ENCODE measurements at places on chromosomes 7 and 10. TPM values are rescaled to one million over a fixed set of nuclear protein-coding genes. Genes with fewer than 3 reads are reported as not detected.

PHYHIPL gene
- total RNA-seq: under 0.01 TPM

CFAP69 gene
- 1.1 TPM for total RNA-seq

COL13A1 gene
- total RNA-seq: 6.6 TPM

ARHGAP22 gene
- 19.0 TPM for total RNA-seq

TLL2 gene
- 0.17 TPM for total RNA-seq

TMEM176A gene
- not detected for total RNA-seq

HOGA1 gene
- 0.85 TPM for total RNA-seq

SPDYE6 gene
- total RNA-seq: not detected

HIBADH gene
- total RNA-seq: 33.8 TPM

NRP1 gene
- 178 TPM for total RNA-seq

ABCA13 gene
- total RNA-seq: not detected

SPDYE1 gene
- total RNA-seq: not detected

BRAT1 gene
- total RNA-seq: 31.7 TPM

SPDYE11 gene
- total RNA-seq: not detected

DNA sequence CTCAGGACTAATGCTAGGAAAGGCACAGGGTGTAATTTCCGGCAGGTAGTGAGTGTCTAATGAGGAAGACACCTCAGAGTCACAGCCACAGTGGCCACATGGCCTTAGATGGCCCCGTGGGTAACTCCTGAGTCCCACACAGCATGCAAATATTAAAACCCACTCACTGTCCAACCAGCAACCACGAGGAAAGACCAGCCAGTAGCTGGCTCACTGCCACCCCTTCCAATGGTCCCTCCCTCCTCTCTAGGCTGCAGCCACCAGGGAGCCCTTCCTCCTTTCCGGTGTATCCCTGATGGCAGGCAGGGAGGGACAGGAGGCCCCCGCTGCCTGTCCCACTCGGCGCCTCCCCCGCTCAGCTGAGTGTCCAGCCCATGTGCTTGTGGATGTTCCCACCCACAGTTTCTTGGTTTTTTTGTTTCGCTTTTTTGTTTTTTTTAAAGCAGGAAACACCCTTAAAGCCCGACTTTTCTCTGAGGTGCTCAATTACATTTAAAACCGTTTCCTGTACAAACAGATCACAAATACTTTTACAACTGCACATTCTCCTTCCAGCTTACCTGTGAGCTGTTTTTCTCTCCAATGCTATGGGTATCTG, 9.2 kb downstream of the BNIP3 start:
- peak; percentile 60 for DNase-seq

DNA sequence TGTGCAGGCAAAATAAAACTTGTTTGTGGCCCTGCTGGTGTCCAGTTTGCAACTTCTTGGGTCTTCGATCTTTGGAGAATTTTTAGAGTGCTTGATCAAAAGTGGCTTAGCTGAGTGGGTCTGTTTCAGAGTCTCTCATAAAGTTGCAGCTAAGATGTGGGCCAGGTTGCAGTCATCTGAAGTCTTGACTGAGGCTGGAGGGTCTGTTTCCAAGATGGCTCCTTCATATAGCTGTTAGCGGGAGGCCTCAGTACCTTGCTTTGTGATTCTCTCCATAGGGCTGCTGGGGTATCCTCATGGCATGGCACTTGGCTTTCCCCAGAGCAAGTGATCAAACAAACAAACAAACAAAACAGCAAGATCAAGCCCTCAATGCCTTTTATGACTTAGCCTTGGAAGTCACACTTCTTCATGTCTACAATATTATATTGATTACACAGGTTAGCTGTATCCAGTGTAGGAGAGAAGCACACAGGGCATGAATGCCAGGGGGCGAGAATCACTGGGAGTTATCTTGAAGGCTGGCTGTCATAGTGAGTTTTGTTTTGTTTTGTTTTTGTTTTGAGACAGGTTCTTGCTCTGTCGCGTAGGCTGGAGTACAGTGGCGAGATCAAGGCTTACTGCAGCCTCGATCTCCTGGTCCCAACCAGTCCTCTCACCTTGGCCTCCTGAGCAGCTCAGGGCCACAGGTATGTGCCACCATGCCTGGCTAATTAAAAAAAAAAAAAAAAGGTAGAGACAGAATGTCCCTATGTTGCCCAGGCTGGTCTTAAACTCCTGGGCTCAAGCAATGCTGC, 10.2 kb downstream of the CYP26A1 start:
- DNase-seq: no peak

GRCh38 chr7:83643739-83644138, 5.2 kb downstream of the SEMA3E start:
- no peak for DNase-seq

GRCh38 chr7:135207406-135208101, 3.8 kb downstream of the WDR91 start:
- no peak for DNase-seq

DNA sequence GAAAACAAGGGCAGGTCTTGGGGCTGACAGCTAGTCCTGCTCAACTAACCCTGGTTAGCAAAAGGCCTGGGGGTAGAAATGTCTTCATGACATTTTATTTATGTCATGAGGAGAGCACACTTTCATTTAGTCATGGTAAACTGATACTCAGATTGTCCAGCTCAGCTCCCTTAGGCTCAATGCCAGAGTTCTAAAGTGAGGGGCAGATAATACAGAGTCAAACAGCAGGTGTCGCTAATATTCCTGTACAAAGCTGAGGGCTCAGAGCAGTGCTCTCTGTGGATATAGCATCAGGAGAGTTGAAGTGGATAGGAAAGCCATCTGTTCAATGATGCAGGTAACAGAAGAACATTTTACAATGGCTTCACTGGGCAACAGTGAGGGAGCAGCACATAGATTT, 26.8 kb upstream of the CALCR start:
- DNase-seq: no peak

GRCh38 chr10:132163278-132163765, 23.4 kb upstream of the DPYSL4 start:
- DNase-seq: peak; percentile 19

DNA sequence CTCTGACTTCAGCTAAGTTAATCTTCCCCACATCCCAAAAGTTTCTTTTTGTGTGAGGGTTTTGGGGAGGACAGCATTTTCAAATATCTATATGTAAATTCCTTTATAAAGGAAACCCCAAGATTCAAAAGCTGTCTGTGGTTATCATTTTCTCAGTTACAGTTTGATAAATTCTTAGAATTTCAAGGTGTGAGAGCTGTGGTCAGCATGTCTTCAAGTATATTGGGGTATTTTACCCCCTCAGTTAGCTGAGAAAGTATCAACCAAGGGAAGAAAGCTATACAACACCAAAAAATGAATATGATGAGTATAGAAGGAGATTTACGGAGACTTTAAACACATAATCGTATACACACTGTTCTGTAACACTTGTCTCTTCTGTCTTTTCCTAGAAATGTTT, 109.2 kb downstream of the SND1 start:
- DNase-seq: no peak

DNA sequence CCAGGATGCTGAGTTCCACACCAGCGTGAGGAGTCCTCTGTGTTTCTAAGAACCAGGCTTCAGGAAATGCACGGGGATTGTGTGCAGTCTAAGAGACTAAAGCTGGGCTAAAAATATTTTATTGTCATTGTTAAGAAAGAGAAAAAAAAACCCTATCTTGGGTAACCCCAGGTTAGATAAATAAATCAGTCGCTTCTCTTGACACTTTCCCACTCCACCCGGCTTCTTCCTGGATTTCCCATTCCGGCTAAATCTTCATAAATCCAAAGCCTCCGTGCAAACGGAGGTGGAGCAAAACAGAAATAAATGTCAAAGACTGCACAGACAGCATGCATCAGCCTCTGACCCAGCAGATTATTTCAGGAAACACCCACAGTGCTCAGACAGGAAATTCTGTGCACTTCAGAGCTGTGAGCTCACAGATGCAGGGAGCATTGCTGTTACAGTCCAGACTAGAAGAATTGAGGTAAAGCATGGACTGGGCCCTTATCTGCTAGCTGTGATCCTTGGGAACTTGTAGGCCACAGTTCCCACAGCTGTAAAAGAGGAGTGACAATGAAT, 44.8 kb upstream of the GRID1 start:
- DNase-seq: peak; percentile 86

DNA sequence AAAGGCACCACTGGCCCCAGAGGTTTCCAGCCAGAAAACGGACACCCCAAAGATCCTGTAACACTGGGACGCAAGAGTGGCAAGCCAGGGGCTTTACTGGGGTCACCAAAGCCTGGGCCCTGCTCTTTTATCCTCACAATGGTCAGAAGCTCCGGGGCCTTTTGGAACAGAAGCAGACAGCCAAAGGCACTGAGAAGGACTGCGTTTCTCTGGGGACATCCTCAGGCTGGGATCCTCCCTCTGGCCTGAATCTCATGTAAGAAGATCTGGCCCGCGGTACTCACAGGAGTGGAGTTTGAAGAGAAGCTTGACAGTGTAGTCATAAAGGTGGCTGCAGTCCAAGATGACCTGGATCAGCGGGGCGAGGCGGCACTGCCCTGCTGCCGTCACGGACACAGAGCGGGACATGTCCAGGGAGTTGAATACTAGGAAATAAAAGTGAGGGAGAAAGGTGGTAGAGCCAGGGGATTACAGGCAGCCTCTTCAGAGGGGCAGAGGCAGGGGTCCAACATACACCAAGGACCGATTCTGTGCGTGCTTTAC, 81.4 kb downstream of the SPDYE5 start:
- no peak for DNase-seq

GRCh38 chr10:106625751-106626150, 538.8 kb downstream of the SORCS1 start:
- no peak for DNase-seq

DNA sequence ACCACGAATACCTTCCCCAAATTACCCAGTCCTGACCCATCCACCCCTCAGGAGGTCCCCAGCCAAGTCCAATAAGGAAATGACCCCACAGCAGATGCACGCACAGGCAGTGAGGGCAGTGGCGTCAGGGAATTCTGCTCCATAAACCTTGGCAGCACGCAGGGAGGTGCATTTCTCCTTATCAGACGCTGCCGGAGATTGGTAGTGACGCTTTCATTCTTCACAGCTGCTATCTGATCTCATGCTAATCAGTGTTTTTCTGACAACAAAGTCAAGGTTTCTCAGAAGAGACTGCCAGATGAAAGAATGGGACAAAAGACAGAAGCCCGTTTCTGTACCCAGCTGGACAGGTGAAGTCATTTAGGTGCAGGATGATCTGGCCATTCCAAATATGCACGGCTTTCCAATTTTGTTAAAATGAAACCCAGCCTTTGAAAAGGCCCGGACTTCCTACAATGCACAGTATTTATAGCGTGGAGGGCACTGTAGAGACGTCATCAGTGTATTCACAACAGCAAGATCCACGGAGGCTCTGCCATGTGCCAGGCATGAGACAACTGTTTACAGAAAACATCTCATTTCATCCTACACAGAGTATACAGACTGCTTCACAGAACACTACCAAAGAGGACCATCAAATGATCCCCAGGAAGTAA, 35.3 kb downstream of the DIP2C start:
- DNase-seq: peak; percentile 21

GRCh38 chr10:103333934-103334520, 16.9 kb downstream of the PCGF6 start:
- DNase-seq: peak; percentile 54

- peak; percentile 80 for DNase-seq
Measured at GRCh38 chr7:143305423-143306070, 10.4 kb upstream of the CLCN1 start.

DNA sequence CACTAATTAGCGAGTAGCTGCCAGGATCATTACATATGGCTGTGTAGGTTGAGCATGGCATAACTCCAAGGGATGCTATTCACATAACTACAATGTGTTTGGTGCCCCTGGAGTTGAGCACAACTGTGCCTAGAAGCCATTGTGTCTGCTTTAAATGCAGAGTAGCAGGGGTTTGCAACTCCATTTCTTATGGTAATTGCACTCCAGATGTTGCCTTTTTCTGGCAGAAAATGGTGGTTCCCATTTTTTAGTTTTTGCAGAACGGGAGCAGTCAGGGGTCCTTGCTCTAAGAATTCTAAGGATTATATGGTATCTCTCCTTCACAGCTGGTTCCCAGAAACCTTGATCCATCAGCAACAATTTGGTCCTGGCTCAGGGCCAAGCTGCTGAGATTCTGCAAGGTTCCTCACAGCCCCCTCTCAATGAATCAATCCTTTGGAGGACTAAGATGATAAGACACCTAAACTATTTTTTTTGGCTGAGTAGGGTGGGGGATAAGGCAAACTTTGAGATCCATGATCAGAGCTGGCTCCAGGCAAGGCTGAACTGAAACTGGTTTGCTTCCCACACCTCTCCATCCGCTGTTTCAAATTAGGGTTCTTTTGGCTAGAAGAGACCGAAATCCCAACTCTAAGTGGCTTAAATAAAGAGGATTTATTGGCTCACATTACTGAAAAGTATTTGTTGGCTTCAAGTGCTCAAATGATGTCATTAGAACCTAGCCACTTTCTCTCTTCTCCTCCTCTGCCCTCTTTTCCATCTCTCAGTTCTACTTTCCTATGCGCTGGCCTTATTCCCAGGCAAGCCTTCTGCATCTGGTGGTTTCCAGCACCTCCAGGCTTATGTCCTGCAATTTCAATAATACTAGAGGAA, 97.5 kb upstream of the CCDC6 start:
- no peak for DNase-seq

GRCh38 chr7:99197498-99197897, 10.4 kb downstream of the KPNA7 start:
- DNase-seq: no peak

GRCh38 chr10:88245974-88246511, 337.1 kb downstream of the RNLS start:
- DNase-seq: peak; percentile 55

- DNase-seq: peak; percentile 17
Measured at GRCh38 chr7:41277561-41277960, 425.3 kb downstream of the INHBA start.

GRCh38 chr7:42567051-42567450, 330.0 kb upstream of the GLI3 start:
- DNase-seq: no peak

DNA sequence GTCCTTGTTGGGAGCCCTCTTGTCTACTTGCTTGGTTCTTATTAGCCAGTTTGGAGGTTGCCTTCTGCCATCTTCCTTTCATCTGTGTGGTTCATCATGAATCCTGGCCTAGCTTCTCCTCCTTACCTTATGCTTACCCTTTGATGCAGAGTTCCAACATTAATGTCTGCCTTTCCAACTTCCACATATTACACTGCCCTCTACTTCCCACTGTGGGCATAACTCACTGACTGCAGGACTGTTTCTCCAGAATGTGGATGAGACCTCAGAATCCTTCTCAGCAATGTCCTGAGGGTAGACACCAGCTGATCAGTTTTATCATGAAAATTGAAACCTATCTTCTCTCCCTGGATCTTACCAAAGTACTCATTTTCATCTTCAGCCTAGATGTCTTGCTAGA, 491.0 kb downstream of the LRMDA start:
- DNase-seq: no peak

- DNase-seq: no peak
Measured at GRCh38 chr7:76267107-76267893, 35.2 kb upstream of the HSPB1 start.

- no peak for DNase-seq
Measured at GRCh38 chr7:95209788-95210187, 114.5 kb downstream of the PON1 start.

DNA sequence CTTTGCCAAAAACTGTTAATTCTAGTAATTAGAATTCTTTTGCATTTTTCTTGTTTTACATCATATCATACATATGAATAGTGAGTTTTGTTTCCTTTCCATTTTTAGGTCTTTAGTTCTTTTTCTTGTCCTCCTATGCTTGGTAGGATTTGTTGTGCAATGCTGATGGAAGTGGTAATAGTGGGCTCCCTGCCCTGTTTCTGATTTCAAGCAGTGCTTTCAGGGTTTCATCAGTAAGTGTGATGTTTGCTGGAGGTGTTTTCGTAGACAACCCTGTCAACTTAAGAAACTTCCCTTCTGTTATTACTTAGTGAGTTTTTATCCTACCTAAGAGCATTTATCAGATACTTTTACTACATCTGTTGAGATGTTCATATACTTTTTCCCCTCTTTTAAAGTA, 50.5 kb downstream of the CSGALNACT2 start:
- DNase-seq: no peak

GRCh38 chr7:7272294-7272693, 90.0 kb downstream of the C1GALT1 start:
- no peak for DNase-seq
